CD8-positive, alpha-beta memory T cell (primary cell): ENCODE measurements at places on chromosomes 7 and 10.

GRCh38 chr10:59843748-59844147 is 62.6 kb downstream of the CCDC6 start:
- H3K36me3 ChIP-seq = no peaks in the 10 kb centered on the region
- no peak overlapping the region for H3K27ac ChIP-seq
- H3K4me3 ChIP-seq = no peak overlapping the region
- H3K27me3 ChIP-seq = no peaks in the 10 kb centered on the region
- no peaks in the 10 kb centered on the region for H3K4me1 ChIP-seq
- no peak for DNase-seq

- H3K27ac ChIP-seq = no peak overlapping the region
- no peak for DNase-seq
- H3K4me1 ChIP-seq = no peaks in the 10 kb centered on the region
- no peak overlapping the region for H3K4me3 ChIP-seq
- H3K36me3 ChIP-seq = no peaks in the 10 kb centered on the region
- H3K27me3 ChIP-seq = no peaks in the 10 kb centered on the region
Measured at GRCh38 chr10:115125505-115125904, 32.3 kb downstream of the ATRNL1 start.

GRCh38 chr7:79459381-79459780 is 5.9 kb upstream of the MAGI2 start:
- no peaks in the 10 kb centered on the region for H3K36me3 ChIP-seq
- H3K4me3 ChIP-seq = no peak overlapping the region
- no peaks in the 10 kb centered on the region for H3K4me1 ChIP-seq
- H3K27me3 ChIP-seq = no peaks in the 10 kb centered on the region

GRCh38 chr10:132111871-132112341 is 46.2 kb downstream of the JAKMIP3 start:
- no peak overlapping the region for H3K27ac ChIP-seq
- DNase-seq = no peak
- no peak overlapping the region for H3K4me3 ChIP-seq
- no peaks in the 10 kb centered on the region for H3K4me1 ChIP-seq

GRCh38 chr10:30438021-30438850 is 4.3 kb downstream of the MAP3K8 start:
- no peaks in the 10 kb centered on the region for H3K27me3 ChIP-seq
- peaks cover 3% of the 10 kb centered on the region for H3K36me3 ChIP-seq
- peak overlapping the region; percentile 49 for H3K4me3 ChIP-seq
- H3K4me1 ChIP-seq = peaks cover 35% of the 10 kb centered on the region

GRCh38 chr10:124059551-124059950 is 33.8 kb downstream of the CHST15 start:
- no peak overlapping the region for H3K4me3 ChIP-seq
- H3K36me3 ChIP-seq = no peaks in the 10 kb centered on the region
- no peaks in the 10 kb centered on the region for H3K4me1 ChIP-seq

DNA sequence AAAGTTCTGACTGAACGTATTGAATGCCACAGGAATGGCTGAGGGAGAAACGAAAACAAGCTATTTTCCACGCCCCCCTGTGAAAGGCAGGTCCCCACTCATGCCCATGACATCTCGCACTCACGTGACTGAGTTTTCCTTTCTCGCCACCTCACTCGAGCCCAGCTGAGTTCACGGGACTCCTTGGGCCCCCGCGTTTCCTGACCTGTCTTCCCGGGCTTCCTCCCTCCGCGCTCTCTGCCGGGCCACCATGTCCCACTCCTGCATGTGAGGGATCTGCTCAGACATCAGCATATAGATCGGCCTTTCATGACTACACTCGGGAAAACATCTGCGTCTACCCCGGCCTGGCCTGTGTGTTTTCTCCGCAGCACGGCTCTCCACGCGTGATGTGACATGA is 226.0 kb upstream of the ADARB2 start:
- no peak overlapping the region for H3K4me3 ChIP-seq
- H3K4me1 ChIP-seq = no peaks in the 10 kb centered on the region
- H3K27ac ChIP-seq = no peak overlapping the region
- H3K27me3 ChIP-seq = no peaks in the 10 kb centered on the region
- H3K36me3 ChIP-seq = no peaks in the 10 kb centered on the region
